ENCODE measurements at places on chromosomes 16 and 17.

GRCh38 chr17:50203086-50203485, 1.7 kb upstream of the COL1A1 start:
- DNase-seq: no peak

- no peak for DNase-seq
Observed at GRCh38 chr16:22369221-22369811, 5.1 kb downstream of the CDR2 start.

DNA sequence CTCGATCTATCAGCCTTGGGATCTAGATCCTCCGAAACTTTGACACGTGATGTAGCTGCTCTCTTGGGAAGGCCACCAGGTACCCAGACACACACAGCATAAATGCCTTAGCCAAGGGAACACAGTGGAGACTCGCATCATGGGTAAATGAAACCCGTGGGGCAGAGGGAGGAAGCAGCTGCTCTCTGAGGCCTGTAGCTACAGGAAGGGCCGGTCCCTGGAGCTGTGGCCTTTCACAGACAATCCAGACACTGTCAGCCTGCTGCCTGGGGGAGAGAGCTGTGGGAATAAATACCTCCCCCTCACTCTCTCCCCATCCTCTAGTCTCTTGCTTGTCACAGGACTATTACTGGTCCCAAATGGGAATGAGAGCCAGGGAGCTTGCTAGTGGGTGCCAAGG, 351.2 kb downstream of the UTP18 start:
- DNase-seq: no peak

DNA sequence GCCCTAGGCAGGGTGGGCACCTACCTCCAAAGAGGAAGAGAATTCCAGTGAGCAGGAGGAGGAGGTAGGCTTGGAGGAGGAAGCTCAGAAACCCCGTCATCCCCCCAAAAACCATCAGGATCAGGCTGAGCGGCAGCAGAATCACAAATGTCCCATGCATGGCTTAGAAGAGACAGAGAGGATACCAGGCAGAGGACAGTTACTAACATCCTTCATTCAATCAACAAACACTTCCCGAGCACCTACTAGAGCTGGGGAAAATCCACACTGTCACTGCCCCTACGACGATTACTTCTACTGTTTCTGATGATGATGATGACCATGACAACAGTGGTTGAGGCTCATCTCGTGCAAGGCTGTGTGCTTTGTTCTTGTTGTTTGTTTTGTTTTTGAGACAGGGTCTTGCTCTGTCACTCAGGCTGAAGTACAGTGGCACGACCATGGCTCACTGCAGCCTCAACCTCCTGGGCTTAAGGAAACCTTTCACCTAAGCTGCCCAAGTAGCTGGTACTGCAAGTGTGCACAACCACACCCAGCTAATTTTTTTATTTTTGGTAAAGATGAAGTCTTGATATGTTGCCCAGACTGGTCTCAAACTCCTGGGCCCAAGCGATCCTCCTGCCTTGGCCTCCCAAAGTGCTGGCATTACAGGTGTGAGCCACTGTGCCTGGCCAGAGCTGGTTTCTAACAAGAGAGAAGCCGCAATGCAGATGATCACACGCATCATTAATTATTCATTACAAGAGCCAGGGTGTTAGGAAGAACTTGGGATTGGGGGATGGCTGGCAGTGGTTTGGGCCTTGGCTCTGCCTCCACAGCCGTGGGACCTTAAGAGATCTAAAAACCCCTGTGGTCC, 18.0 kb downstream of the TMEM114 start:
- no peak for DNase-seq

- DNase-seq: no peak
Observed at GRCh38 chr16:83441517-83441916, 366.3 kb upstream of the HSBP1 start.

GRCh38 chr17:66507982-66508760, 205.8 kb downstream of the PRKCA start:
- no peak for DNase-seq

DNA sequence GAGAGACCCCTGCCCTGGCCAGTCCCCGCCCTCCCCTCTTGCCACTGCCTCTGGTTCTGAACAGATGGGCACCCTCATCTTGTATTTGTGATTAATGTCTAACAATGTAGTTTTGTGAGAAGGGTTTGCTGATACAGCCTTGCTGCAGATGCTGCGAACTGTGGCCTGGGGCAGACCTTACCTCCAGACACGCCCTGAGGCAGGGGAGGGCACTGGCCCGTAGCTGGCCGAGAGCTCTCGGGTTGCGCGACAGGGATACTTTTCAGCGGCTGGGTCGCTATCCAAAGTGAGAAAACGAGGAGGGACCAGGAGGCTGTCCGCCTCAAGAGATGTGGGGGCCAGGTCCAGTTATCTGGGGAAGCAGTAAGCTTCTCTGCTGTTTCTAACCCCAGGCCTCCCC, 21.9 kb downstream of the STH start:
- no peak for DNase-seq

GRCh38 chr17:67359960-67360791, 6.2 kb downstream of the PSMD12 start:
- no peak for DNase-seq

DNA sequence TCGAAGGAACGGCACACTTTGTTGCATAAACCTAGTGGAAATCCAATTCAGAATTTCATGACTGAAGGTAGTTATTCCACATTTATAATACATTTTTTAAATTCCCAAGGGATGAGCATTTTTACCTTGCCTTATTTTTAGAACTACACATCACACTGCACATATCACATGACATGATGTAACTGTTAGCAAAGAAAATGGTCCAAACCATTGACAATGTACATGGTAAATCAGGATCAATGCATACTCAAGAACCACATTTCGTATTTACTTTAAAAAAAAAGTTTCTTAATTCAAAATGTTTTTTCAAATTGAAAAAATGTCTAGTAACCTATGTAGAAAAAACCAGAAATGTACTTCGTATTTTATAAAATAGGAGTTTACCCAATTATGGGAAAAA, 2.5 kb downstream of the KANSL1 start:
- DNase-seq: no peak

- no peak for DNase-seq
Observed at GRCh38 chr17:49819138-49819537, 28.7 kb downstream of the TAC4 start.

DNA sequence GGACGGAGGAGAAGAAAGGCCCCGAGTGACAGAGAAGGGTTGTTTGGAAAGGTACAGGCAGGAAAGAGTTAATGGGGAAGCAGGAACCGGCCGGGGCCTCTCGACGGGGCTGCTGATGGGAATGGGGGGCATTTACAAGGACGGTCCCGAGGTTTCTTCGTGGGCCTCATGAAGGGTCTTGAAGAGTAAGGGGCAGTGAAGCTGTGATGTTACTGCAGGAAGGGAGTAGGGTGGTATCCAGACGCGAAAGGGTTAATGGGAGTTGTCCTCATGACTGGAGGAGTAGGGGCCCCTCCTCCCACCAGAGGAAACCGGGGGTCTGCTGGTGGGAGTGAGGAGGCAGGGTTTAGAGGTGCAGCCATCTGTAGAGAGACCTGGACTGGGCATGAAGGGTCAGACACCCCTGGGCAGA, 481 bp downstream of the PDK2 start:
- no peak for DNase-seq

GRCh38 chr17:65332375-65332774, 195.2 kb downstream of the RGS9 start:
- no peak for DNase-seq

GRCh38 chr16:25126820-25127232, 15.3 kb downstream of the LCMT1 start:
- DNase-seq: no peak

GRCh38 chr17:40820228-40820838, 2.1 kb downstream of the KRT10 start:
- DNase-seq: no peak

- DNase-seq: no peak
Observed at GRCh38 chr16:87245511-87245910, 71.7 kb downstream of the C16orf95 start.

- no peak for DNase-seq
Observed at GRCh38 chr16:3529175-3529574, 28.4 kb downstream of the CLUAP1 start.

- no peak for DNase-seq
Observed at GRCh38 chr16:89055313-89055712, 38.3 kb upstream of the ACSF3 start.

- DNase-seq: no peak
Observed at GRCh38 chr16:1102921-1103635, 7.0 kb upstream of the C1QTNF8 start.

DNA sequence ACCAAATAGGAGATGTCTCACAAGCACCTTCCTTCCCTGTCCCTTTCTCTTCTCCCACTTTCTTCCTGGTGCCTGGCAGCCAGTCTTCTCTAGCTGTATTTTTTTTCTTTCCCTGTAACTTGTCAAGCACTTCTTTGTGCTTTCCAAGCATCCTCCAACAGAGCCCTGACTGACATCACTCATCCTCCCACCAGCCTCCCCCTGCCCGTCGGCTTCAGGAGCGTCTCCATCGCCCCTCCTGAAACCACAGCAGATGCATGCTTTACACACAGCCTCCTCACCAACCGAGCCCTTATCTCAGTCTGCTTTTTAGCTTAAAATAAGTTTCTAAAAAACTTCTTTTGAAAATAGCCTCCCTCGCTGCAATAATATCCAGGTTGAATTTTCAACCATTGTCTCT, 268.7 kb upstream of the CDH5 start:
- DNase-seq: no peak

DNA sequence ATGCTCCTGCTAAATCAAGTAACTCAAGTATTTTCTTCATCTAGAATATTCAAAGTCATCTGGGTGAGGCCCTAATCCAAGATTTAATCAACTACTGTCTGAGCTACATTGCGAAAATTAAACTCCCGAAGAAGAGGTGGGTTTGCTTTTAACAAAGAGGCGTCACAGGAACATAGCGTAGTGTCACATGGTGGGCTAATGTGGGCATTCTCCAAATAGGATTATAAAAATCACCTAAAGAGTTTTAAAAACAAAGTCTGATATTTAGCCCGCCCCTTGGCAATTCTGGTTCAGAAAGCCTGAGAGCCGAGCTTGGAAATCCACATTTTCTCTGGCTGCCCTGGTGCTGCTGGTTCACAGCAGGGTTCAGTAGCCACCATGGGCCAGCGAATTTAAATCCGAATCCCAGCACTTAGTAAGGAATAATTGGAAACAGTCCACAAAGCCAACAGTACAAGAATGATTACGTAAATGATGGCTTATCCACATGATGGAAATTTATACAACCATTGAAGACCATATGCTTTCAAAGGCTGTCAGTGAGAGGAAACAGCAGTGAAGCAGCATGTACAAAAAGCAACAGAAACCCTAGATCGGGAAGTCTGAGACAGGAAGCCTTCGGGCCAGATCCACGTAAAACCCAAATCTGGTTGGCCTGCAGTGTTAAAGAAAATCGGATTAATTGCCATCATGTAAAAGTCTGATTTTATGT, 8.8 kb downstream of the PMM2 start:
- DNase-seq: no peak

- no peak for DNase-seq
Observed at GRCh38 chr16:69112285-69113129, 7.1 kb downstream of the HAS3 start.

GRCh38 chr16:15049581-15050180, 6.2 kb downstream of the NTAN1 start:
- DNase-seq: no peak

- no peak for DNase-seq
Observed at GRCh38 chr16:48106446-48106845, 49.3 kb downstream of the ABCC12 start.

DNA sequence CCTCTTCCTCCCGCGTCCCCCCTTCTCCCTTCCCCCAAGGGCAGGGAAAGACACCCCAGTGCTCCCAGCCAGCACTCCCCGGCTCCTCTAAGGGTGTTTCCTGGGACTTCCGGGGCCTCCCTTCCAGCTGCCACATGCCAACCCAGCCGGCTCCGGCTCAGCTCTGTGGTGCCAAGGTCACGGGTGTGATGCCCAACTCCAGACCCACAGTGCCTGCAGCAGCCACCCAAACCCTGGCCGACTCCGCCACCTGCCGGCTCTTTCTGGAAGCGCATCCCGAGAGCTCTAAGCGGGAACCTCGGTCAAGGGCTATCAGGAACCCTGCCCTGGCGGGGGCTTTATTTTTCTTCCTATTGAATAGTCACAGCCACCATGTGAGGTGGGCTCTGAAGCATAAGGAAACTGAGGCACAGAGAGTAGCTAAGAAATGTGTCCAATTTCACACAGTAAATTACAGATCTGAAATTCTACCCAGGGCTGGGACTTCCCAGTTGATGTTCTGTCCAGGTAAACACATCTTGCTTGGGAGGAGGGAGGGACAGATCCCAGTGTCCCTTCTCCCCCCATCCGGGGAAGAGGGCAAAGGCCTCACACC, 3.3 kb upstream of the PPP1R1B start:
- DNase-seq: peak; percentile 45

DNA sequence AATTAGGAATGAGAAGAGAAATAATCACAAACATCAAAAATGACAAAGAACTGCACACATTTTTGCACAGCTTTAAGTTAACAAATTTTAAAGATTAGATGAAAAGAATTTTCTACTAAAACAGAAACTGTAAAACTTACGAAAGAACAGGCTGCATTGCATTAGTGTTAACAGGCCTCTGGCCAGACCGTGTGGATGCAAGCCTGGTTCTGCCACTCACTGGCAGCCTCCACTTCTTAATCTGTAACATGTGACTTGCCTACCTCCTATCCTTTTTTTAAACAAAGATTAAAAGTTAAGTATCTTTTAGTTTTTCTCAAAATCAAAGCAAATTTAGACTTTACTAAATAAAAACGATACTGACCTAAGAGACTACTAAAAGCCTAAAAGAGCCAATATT, 37.5 kb downstream of the CREBBP start:
- DNase-seq: no peak

DNA sequence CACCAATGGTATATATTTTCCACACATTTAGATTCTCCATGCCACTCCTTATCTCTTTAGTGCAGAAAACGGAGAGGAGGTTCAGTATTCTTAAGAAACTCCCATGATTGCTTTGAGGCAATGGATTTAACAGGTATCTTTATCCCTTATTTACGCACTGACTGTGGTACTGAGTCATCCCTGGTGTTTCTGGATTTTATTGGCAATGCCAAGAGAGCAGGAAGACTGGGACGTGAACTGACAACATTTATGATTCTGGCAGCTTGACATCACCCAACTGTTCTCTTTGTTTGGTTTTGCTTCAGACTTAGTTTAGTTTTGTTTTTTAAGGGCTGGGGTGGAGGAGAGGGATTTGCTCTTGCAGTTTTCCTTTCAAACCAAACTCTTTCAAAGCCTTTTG, 131.4 kb downstream of the WWOX start:
- no peak for DNase-seq

GRCh38 chr17:21382560-21383495, 6.7 kb downstream of the KCNJ12 start:
- no peak for DNase-seq
